ENCODE measurements at places on chromosomes 6 and 20. TPM values are rescaled to one million over a fixed set of nuclear protein-coding genes. Genes with fewer than 3 reads are reported as not detected.

Gene CCM2L
- polyA plus RNA-seq, result 6.4 TPM

- DNase-seq, result no peak
Observed at GRCh38 chr6:37142050-37142614, 27.8 kb upstream of the PIM1 start.

Gene TLDC2
- polyA plus RNA-seq, result 0.72 TPM

Gene ZC2HC1B
- polyA plus RNA-seq, result not detected

DNA sequence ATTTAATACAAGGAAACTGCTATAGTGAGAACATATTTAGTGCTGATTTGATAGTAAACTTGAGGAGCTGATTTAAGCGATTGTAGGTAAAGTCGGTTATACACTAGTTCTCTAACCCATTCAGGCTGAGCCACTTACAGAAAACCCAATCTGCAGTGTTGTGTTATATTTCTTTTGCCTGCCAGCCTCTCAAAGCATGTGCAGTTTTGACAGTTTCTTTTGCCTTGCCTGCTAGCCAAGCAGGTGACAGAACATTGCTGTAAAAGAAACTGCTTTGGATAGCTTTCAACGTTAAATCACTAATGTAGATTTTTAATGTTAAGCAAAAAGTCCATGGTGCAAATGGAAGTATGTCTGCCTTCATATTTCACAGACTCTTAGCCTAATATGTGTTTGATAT lies 982.9 kb downstream of the EYS start:
- no peak for DNase-seq

DNA sequence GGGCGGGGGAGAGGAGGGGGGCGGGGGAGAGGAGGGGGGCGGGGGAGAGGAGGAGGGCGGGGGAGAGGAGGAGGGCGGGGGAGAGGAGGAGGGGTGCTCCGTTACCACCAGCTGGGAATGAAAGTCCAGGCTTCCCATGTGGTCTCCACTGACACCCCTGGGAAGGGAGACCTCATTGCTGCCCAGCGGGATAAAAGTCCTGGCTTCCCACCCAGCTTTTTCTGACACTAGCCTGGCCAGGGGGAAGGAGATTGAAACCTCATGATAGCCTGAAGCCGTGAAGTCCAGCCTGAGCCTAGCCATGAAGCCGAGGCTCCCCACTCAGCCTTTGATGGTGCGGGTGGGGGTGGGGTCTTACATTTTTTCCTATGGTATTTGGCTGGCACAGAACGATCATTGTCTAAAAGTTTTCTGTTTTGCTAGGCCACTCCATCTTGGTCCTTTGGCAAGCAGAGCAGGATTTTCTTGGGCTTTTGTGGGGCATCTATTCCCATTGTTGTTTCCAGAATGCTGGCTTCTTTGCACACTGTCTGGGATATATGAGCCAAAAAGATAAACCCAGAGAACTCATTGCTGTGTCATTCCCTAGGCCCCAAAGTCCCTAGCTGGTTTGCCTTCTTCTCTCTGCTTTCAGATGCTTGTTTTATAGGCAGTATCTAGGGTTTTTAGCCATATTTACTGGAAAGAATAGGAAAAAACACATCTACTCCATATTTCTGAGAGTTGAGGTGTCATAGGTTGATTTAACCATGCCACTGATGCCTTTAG lies 67.9 kb upstream of the RNF24 start:
- no peak for DNase-seq

GRCh38 chr6:168695701-168696100 lies 254.7 kb downstream of the SMOC2 start:
- DNase-seq, result no peak

- DNase-seq, result no peak
Observed at GRCh38 chr6:17998442-17998841, 11.0 kb upstream of the KIF13A start.

GRCh38 chr6:46734867-46735719 lies at the start of gene PLA2G7:
PLA2G7 (minus strand) TSS chr6:46735375; CDS start chr6:46722891, 12,484 bp downstream.
- peak; percentile 18 for DNase-seq

DNA sequence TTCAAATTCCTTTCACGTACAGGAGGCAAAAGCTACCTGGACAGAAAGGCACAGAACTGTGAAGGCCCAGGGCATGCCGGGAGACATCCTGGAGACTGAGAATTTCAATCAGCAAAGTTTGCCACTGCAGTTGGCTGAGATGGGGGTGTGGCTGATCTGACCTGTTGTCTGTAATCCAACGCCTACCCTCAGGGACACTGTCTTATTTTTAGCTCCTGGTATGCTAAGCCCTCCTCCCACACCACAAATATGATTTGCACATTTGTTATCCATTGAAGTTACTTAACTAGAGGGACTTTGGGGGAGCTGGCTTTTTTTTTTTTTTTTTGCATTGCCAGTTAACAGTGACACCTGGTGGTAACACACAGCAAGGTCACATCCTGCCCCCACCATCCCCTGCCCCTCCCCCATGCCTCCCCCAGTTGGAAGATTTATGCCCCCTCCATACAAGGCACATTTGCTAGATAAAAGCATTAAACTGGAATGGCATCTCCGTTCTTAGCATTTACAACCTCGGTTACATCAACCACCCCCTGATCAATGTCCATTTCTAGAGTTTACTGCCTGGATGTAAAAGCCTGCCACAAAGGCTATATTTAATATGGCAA lies 40.4 kb downstream of the TTI1 start:
- no peak for DNase-seq

DNA sequence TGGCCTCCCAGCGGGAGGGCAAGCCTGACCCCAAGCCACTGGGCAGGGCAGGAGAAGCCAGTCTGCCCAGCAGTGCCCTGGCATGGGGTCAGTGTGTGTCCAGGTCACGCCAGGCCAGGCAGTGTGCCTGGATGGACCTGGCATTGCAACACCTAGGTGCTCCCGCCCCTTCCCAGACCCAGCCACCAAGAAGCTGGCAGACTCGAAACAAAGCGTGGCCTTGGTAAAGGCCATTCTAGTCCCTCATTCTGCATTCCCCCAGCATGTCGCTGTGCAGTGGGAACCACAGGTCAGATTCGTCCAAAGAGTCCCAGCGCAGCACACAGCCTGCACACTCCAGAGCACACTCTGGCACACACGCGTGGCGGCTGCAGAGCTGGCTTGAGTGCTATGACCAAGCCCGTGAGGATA lies 19.3 kb upstream of the APMAP start:
- no peak for DNase-seq

Gene ETV7
- 0.36 TPM for polyA plus RNA-seq

DNA sequence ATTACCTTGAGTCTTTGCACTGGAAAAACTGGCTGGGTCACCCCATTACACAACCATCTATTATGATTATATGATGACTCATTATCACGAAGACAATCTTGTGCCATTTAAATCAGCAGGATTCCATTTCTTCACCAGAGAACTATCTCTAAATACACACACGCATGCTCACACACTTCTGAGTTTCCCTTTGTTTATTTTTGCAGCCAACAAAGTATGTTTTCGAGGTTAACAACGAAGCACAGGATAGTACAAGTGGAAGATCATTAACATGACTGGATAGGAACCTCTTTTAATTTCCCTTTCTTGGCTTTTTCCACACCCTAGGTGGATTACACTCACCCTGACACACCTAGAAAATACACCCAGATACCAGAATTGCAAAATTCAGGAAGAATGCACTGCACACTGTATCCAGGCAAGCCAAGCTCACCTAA lies 18.9 kb downstream of the PERP start:
- no peak for DNase-seq

- no peak for DNase-seq
Observed at GRCh38 chr6:37077191-37077904, 71.9 kb downstream of the FGD2 start.

DNA sequence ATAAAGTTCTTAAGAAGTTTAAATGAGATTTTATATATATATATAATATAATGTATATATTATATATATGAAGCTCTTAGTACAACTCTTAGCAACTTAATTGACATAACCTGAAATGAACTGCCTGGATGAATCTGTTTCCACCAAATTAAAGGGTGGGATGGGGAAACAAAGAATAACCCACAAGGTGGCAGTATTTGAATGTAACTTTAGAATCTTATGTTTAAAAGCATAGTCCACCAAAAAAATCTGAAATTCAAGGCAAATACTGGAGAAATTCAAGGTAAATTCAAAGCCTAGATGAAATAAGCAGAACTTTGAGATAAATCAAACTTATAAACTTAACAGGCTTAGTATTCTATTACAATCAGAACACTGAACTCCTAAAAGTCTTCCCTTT lies 4.4 kb upstream of the IBTK start:
- no peak for DNase-seq

GRCh38 chr20:47970282-47970903 lies 185.1 kb upstream of the SULF2 start:
- no peak for DNase-seq

Gene SKIC2
- 33.8 TPM for polyA plus RNA-seq

Gene NNAT
- polyA plus RNA-seq, result 100 TPM

DNA sequence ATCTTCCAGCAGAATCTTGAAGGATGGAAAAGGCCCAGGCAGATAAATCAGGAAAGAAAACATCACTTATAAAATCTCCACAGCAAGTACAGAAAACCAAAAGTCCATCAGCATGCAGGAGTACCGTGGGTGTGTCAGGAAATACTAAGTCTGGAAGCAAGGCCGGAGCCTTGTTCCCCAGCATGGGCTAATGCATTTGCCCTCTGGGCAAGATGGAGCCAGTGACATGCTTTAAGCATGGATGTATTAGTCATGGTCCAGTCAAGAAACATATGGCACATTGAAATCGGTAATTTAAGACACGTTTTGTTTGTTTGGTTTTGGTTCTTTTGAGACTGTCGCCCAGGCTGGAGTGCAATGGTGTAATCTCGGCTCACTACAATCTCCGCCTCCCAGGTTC lies 506.0 kb upstream of the JARID2 start:
- no peak for DNase-seq

GRCh38 chr6:388202-388903 lies 3.2 kb upstream of the IRF4 start:
- no peak for DNase-seq

DNA sequence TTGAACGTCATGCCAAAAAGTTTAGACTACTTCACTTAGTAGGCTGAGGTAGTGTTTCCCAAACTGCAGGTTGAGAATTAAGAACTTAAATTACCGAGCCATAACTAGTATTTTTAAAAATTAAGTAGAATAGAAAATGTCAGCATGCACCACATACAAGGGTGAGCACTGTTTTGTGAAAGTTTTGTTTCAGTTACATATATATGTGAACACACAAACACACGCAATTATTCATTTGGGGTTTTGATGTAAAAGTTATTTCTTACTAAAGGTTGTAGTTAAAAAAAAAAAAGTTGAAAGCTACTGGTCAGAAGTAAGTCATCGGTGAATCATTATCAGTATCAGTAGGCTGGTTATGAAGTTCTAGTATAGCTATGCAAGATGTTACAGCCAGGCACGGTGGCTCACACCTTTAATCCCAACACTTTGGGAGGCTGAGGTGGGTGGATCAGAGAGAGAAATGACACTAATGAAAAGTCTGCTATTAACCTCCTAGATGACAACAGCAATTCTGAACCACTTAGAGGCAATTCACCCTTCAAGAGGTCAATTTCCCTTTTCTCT lies 24.1 kb downstream of the FASTKD5 start:
- no peak for DNase-seq

Gene PSMG4
- 19.6 TPM for polyA plus RNA-seq
